ENCODE measurements at places on chromosomes 4 and X. TPM values are rescaled to one million over a fixed set of nuclear protein-coding genes. Genes with fewer than 3 reads are reported as not detected.

The GBA3 gene
- total RNA-seq = not detected

The NWD2 gene
- total RNA-seq = not detected

DNA sequence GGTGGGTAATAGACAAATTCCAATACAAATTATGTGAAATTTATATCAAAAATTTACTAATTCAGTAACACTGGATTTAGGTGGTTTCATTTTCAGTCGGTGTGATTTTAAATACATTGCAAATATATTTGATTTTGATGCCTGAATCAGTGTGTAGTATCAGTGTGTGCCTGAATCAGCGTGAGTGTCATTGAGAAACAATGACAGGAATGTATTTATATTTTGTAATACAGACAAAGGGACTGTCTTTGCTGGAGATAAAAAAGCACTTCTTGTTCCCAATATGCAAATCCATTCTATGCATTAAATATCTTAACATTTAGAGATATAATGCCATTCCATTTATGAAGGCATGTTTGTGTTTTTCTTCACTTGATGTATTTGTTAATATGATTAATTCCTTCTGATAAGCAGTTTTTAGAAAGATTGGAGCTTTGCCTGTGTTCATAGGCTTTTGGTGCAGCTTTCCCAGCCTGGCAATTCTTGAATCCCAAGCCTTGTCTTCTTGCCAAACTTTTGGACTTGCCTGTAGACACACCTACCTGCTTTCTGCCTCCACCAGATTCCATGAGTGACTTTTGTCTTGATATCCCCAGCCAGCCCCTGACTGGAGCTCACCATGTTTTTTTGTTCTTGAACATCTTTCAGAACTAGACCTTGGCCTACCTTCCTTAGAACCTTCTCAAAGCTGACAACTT is 243.8 kb downstream of the ADGRL3 start:
- peak; percentile 70 for DNase-seq

DNA sequence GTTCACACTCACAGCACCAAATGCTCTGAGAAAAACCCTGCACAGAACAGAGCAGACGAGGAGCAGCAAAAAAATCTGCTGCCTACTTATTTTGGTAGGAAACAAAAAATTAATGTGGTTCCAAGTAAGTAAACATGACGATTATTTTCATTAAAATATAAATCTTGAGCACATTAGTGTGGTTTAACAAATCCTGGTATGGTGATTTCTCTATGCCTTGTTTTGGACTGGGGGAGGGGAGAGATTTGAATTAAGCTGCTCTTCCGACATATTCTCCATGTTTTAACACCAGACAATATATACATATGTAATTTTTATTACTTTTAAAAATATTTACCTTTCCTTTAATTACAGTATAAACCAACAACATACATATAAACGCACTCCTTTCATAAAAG is 1.8 kb downstream of the CAMK2D start:
- DNase-seq = no peak

The FGB gene
- total RNA-seq = not detected

The SLC9A7 gene
- 8.0 TPM for total RNA-seq

DNA sequence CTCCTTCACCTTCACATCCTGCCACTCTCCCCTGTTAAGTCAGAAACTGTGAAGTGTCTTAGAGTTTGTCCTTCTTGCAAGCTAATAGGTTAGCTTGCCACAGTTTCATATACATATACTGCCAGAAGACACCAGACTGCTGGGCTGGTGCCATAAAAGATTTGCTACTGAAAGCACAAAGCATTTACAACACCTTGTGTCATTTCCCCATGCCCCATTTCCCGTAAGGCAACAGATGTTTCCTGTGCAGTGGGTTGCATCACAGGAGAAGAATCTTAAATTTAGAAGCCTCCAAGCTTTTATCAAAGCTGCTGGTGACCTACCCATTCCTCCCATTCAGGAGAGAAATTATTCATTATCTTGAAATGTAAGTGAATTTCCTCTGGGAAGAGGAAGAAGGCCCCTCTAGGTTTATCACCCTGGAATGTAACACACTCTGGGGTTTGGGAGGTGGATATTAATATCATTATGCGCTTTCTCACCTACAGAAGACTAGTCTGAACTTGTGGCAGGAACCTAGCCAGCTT is 34.5 kb upstream of the RAB33B start:
- peak; percentile 87 for DNase-seq

DNA sequence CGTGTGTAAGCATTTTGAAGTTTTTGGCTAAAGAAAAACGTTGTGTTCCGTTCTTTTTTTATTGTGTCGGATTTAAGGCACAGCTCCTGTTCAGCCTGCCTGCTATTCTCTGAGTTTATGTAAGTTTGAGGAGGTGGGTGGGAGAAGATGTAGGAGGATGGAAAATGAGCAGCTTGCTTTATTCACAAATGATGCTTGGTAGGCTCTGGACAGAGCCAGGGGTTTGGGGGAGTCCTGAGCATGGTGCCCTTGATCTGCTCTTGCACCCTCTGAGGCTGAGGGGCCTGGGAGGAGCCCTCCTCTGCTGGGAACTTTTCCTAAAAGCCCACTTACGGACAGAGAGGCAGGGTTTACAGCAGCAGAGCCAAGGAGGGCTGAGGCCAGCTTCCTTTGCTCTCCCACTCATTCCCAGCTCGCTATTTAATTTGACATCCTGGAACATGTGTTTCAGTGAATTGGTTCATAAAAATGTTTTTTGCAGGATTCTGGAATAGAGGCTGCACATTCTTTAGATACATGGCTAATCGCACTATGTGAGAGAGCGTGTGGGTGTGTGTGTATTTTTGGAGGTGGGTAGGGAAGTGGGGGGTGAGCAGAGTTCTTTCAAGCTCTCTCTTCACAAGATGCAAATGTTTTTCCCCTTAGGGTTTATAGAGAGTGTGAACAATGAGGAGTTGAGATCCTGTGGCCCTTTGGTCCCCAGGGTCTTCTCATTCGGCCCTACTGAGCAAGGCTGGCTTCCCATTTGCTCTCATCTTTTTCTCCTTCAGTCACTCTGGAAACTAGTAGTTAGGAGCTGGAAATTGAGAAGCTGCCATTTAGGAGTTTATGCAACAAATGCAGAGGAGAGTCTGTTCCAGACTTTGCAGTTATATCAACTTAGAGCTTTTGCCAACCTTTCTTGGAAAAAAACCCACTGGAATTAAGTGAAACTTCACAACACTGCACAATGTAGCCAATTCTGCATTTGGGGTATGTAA is 32.1 kb downstream of the TMEM131L start:
- DNase-seq = peak; percentile 89

DNA sequence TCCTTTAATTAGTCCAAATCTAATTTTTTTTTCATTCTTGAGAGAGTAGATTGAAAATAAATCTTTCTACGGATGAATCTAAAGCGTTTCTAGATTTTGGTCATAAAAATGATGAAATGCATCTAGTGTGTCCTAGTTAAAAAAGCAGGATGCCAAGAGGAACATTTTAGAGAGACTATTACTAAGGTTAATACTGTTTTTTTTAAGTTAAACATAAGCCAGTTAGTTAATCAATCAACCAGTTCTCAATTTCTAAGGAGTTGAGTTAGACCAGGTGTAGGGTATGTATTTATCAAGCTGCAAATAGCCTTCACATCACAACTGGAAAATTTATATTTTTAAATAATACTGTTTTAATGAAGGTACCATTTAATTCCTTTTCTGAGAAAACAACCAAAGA is 679.5 kb upstream of the IGFBP7 start:
- DNase-seq = no peak

The NPY5R gene
- total RNA-seq = not detected

The EDA2R gene
- total RNA-seq = 9.2 TPM

GRCh38 chr4:160044693-160045092 is 941.8 kb downstream of the RAPGEF2 start:
- no peak for DNase-seq

DNA sequence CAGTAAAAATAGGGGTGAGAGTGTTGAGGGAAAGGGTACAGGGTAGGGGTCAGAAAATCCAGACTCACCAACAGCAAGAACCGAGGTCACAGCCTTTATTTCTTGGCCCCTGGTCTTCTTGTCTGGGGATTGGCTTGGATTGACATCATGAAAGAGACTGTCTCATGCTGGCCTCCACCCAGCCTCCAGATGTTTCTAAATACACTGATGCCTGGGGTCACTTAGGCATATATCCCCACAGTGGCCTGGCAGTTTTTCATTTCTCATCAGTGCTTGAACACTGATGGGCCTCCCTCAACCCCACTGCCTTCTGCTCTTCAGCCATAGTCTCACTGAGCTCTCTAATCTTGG is 173.9 kb downstream of the RTL9 start:
- no peak for DNase-seq

The JADE3 gene
- 3.9 TPM for total RNA-seq

GRCh38 chr4:94523617-94524016 is 71.9 kb downstream of the PDLIM5 start:
- peak; percentile 46 for DNase-seq

DNA sequence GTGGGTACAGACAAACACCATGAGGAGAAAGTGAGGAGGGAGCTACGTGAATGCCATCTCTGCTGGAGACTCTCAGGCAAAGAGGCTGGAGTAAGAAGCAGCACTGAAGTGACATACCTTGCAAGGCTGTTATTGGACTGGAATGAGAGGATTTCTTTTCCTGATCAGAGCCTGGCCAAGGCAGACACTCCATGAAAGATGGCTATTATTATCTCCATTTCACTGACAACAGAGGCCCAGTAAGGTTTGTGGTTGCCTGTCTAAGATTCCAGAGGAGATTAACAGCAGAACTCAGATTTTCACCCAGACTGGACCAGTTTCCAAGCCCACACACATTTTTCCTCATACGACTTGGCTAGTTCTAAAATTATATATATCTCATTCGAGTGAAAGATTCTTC is 162.0 kb upstream of the EOLA2 start:
- DNase-seq = peak; percentile 21

DNA sequence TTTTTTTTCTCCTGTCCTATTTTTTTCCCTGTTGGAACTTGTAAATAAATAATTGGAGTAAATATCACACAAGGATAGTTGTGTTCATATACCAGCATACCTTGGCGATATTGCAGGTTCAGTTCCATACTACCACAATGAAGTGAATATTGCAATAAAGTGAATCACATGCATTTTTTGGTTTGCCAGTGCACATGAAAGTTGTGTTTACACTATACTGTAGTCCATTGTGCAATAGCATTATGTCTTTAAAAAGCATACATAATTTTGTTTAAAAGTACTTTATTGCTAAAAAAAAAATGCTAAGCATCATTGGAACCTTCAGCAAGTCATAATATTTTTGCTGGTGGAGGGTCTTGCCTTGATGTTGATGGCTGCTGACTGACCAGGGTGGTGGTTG is 88.6 kb downstream of the GSTCD start:
- DNase-seq = no peak

DNA sequence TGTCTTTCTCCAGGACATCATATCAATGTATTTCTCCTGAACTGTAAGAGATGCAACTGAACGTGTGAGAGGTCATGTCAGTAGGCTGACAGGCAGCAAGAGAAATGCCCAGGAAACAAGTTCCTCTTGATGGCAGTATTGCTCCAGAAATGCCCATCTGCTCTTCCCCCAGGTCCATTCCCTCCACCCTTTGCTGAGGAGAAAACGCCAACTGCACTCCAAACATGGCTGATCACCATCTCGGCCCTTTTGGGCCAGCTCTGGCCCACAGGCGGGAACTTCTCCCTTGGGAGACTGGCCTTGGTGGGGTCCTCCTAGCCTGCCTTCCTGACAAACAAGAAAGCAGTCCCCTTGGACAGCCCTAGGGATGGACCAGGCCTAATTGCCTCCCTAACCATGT is 276.5 kb upstream of the AGTR2 start:
- DNase-seq = peak; percentile 77

GRCh38 chr4:23237771-23238170 is 545.0 kb downstream of the GBA3 start:
- no peak for DNase-seq

DNA sequence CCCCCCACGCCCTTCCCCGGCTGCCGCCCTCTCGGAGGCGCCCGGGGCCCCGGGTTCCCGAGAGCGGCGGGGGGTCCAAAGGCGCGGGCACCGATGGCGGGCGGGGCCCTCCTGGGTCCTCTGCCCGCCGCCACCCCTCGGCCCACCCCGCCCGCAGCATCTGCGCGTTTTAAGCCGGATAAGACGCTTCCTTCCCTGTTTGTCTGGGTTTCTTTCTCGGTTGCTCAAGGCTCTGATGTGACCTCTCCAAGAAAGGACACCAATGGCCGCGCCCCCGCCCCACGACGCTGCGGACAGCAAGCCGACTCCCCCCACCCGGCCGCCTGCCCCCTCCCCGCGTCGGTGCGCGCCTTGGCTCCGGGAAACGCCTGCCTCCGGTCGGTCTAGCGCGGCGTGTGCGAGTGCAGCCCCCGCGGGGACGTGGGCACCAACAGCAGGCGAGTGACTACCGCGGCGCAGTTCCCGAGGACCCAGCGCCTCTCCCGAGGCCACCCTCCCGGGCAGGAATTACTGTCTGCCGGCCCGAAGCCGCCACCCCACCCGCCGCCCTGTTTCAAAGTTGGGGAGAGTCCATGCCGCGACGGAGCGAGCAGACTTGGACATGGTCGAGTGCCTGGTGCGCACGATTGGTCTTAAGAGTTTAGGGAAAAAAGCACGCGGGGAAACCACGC is 21.1 kb upstream of the HMX1 start:
- DNase-seq = no peak

The FGG gene
- not detected for total RNA-seq

DNA sequence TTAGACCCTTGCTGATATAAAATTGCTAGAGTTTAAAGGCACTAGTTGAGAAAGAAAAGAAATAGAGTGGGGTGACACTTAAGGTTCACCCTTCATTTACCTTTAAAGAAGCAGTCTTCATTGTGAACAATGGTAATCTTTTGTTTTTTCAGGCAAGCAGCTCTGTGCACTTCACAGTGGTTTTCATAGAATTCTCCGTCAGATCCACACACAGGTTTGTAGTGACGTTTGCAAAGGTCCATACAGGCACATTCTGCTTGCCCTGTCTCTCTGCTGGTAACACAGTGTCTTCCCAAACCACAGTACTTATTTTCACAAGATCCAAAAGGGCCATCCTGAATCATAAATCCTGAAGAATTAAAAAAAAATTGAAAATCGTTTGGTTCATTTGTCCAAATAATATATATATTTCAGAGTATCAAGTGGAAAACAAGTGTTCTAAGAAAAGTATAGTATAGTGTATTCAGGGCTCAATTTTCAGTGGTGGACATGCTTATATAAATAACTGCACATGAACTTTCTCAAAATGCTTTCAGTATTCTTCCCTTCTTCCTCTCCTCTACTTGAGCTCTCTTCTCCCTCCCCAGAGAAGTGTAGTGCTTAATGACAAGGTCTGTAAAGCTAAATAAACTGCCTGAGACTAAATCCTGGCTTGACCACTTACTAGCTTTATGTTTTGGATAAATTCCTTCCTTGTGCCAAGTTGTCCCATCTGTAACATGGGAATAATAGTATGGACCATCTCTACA is 243.3 kb downstream of the FSTL5 start:
- DNase-seq = no peak

GRCh38 chr4:82898322-82899243 is 2.0 kb upstream of the THAP9 start:
- DNase-seq = peak; percentile 96
